CD4-positive, alpha-beta T cell treated with Interleukin-17A for 4 hours (primary cell): ENCODE measurements at places on chromosomes 3 and 15.

- DNase-seq: no peak
These were observed 7.8 kb downstream of the XPC start for GRCh38 chr3:14170531-14171159.

GRCh38 chr15:37107071-37107743 is 6.9 kb upstream of the MEIS2 start:
- no peak for DNase-seq

DNA sequence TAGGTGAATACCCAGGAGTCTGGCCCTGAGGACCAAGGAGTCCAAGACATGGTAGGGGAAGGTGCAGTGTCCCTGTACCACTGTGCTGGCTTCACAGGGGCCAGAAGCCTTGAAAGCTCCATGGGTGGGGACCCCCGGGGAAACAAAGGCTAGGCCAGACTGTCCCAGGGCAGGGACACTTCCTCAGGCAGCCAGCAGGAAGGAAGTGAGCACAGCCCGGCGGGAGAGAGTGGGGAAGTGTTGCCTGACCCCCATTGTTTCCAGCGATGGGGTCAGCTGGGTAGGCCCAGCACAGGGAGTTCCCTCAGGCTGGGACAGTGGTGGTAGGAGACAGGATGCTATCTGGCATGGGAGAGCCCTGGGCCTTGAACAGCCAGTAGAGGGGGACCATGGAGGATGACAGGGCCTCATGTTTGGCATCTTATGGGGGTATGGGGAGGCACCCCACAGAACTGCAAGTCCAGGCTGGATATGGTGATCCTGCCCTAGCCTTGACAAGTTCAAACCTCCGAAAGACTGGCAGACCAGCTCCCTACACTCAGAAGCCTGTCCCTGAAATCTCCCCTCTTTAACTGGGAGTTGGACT is 1.2 kb upstream of the HYAL2 start:
- DNase-seq: no peak

DNA sequence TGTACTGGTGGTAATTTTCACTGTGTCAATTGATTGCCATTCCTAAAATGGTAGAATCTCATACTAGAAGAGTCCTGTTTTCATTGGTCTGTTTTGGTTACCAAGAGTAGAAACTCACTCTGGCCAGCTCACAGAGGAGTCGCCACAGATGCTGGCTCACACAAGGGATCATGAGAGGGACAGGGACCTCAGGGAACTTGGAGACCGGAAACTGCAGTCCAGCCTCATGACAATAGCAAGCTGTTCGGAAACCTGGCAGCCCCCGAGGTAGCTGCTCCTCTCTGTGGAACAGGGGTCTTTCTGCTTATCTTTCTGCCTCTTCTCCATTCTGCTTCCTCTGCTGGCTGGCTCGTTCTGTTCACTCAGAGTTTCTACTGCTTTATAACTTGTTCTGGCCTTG is 192.9 kb downstream of the PLCL2 start:
- no peak for DNase-seq

DNA sequence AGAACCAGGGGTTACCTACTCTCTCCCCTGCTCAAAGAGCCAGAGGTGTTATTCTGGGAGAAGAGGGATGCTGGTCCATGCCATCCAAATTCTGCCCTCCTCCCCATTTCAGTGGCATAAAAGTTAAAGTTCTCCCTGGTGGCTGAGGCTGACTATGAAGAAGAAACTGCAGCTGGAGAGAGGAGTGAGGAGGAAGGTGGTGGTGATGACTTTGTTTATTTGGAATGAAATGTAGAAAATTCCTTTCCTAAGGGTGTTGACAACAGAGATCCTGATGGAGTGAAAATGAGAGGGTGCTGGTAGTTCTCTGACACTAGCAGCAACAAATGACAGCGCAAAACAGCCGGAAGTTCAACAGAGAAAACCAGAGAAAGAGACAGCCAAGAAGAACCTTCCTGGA is 100.4 kb downstream of the PCCB start:
- DNase-seq: no peak

DNA sequence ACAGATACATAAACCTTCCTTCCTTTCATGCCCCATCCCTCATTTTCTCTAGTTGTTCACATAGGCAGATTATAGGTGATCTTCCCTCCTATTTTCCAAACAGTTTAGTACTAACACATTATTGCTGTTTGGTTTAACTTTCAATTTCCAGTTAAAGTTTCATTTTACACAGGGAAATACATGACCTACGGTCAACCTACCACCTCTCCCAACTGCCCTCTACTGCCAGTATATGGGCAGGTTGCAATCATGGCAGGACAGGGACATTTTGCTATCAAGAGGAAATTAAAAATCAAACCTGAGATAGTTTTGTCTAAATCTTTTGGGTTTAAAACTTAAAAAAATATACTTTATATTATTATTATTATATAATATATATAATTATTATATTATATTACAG is 26.1 kb upstream of the TFDP2 start:
- DNase-seq: no peak

DNA sequence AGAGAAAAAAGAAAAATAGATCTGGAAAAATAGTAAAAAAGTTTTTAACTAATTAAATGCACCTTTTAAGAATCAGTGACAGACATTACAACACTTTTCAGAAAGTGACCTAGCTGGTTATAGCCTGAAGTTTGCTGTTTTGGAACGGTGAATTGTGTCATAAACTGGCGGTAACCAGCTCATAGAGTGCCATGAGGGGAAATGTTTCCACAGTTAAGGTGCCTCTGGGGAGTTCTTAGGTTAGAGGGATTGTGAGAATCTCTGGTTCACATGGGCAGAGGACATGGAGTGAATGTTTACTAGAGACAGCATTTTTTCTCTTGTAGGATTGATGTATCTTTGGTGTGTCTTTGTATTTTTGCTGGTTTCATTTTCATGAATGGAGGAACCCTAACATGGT is 2.8 kb downstream of the TBC1D23 start:
- DNase-seq: no peak

DNA sequence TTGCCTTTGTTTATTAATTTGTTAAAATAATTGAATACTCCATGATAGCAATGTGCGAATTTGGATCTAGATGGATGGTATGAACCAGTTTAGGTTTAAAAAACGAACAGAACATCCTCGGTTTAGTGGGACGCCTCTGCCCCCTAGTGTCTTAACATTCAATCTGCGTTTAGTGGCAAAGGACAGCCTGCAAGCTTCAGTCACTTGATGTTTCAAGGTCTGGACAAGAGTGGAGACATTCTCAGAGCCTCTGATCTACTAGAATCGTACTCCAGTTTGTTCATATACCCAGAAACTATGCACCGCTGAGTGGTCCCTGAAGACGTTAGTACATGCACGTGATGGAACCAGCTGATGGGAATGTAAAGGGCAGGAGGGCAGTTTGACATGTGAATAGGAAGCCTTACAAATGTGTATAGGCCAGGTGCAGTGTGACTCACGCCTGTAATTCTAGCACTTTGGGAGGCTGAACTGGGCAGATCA is 17.8 kb upstream of the ATP13A4 start:
- peak; percentile 52 for DNase-seq

DNA sequence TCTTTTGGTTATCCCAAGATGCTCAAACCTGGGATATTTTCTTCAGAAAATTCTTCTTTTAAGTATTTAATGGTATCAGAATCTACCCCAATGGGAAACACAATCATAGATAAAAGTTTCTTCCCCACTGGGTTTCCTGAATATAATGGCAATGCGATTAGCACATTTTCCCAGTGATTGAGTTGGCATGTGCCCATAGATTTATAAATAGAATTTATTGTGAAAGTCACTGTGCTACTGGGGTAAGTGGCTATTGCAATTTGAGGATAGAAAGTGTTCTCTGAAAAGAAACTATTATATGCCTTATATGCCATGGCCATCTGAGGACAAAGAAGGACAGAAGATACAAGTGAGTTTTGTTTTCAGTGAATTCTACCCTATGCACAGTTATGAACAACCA is 99.0 kb upstream of the RBMS3 start:
- no peak for DNase-seq

DNA sequence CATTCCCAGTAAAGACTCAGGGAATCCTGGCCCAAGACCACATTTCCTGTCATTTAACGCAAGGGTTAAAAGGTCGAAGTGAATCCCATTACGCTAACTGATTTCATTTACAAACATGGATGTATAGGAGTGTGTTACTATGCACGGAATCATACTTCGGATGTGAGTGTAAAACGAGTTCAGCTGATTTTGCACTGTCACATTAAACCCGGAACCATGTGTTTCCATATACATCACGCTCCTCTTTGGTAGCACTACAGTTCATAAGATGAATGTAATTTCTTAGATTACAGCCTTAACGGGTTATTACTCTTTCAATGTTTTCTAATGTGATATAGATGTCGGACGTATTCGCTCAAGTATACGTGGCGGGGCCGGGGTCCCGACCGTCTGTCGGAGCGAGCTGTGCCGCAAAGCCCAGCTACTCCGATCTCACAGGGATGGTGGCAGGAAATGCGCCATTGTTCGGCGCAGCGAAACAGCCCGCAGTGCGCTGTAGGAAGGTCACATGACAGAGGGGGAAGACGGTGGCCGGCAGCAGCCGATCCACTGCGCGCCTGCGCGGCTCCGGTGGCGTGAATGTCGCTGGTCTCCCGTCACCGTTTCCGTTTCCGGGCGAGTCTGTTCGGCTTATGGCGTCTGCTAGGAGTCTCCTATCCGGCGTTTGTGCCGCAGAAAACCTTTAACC is 97.3 kb downstream of the NPAP1 start:
- peak; percentile 35 for DNase-seq

- DNase-seq: no peak
These were observed 13.8 kb downstream of the TSPAN3 start for GRCh38 chr15:77057072-77057471.

- DNase-seq: no peak
These were observed 52.4 kb downstream of the HEG1 start for GRCh38 chr3:125003369-125003853.
